ENCODE measurements at places on chromosomes 7 and 10.

- no peak for DNase-seq
Measured at GRCh38 chr10:77036993-77037734, 600.4 kb downstream of the KCNMA1 start.

GRCh38 chr10:70598857-70599295 lies 3.7 kb downstream of the PRF1 start:
- DNase-seq, result no peak

GRCh38 chr7:29319719-29320521 lies 125.3 kb downstream of the CHN2 start:
- no peak for DNase-seq

DNA sequence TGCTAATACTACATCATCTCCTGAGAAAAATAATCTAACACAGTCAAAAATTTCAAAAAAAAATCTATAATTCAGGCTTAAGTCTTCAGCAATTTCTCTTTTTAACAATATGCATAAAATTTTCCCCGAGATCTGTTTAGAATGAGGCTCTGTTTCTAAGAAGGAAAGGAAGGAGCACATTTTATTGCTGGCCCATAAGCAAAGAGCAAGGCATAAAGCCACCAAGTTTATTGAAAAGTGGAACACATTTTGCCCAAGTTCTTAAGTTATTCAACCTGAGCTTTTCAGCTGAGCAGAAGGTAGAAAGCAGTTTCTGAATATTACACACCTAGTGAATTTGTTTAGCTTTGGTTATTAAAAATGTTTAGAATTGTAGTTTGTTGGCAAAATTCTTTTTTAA lies 73.9 kb downstream of the AGMO start:
- no peak for DNase-seq

DNA sequence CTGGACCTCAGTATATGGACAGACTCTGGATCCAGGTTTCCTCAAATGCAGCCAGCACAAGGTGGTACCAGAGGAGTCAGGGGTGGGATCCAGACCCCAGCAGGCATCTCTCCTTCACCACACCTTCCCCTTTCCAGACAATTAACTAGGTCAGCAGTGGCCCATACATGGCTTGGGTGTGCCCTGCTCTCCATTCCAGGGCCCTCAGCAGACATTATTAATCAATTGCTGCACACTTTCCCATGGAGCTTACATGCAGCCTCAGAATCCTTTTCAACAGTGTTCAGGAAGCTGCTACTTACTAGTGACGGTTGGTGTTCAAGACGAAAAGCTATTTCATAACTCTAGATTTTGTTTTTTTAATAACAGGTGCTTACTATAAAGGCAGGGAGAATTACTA lies 6.0 kb downstream of the COL13A1 start:
- no peak for DNase-seq

DNA sequence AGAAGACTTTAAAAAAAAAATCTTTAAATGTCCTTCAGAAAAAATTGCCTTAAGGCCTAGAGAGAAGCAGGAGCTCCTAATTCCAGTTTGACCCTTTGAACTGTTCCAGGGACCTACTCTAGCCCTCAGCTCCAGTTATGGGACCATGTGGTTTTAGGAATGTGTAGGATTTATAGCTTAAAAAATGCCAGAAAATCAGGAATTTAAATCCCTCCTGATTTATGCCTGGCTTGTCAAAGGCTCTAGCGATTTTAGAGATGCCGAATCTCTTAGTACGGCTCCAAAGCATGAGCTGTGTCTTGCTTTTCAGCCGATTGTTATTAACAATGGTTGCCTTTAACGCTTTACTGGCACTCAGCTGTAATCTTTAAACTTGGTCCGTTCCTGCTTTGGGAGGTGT lies 130.6 kb upstream of the NPVF start:
- no peak for DNase-seq

DNA sequence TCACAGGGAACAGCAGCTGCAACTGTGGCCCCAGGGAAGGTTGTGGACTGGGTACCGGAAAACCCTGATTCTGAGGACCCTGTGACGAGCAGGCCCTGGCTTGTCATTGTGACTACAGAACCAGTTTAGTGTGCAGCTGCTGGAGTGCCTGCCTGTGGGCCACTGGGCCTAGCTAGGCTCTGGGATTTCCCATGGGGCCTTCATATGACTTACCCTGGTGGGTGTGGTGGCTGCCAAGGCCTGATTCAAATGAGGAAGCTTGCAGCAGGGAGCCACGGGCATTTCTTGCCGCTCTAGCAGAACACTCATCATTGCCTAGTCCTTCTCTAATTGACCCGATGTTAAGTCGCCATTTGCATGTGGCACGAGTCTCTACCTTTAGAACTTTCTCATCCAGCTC lies 14.7 kb upstream of the CAMK2G start:
- DNase-seq, result no peak

- DNase-seq, result no peak
Measured at GRCh38 chr10:86728056-86728455, 28.4 kb upstream of the BMPR1A start.

- no peak for DNase-seq
Measured at GRCh38 chr7:22393913-22394729, 37.2 kb upstream of the RAPGEF5 start.

- no peak for DNase-seq
Measured at GRCh38 chr7:100093925-100094486, 5.2 kb downstream of the COPS6 start.

Measured in activated CD4-positive, alpha-beta T cell treated with anti-CD3 and anti-CD28 coated beads, Interleukin-2, amount 10 ng/mL, durations not matched to agents 7 days and 5 days (primary cell).